ENCODE measurements at places on chromosomes 4 and X.
A peak's percentile ranks its signal among the peaks of the same experiment; 100 is the strongest.

- no peak for DNase-seq
These were observed 158.3 kb downstream of the CPE start for GRCh38 chr4:165537028-165537648.

DNA sequence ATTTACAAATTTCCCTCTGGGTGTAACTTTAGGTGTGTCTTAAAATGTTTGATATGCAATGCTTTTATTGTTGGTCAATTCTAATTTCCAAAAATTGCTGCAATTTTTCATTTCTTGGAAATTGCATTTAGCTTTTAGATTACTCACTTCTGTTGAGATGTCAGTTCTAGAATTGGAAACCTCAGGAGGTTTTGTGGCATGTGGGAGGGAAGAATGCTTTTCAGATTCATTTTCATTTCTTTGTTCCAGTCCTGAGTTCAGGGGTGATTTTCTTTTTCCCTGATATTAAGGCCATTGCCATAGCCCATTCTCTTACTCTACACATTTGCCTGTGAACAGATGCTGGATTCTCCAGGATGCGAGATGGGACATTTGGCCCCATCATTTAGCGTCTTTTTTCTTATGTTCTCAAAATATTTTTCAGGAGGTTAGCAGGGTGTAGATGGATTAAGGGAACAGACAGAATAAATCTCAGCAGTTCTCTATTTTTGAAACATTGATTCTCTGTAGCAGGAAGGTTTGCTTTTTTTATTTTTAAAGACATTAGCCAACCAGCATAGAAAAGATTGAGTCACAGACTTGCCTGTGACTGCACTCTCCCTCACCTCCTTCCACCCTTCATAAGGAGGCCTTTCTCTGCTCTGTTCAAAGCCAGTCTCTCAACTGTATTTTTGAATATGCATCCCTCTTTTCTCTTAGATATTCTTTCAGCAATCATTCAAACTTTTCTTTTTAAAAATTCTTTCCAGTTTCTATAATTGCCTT, 238.4 kb upstream of the ANXA3 start:
- no peak for DNase-seq

GRCh38 chr4:30802622-30803323, 82.6 kb downstream of the PCDH7 start:
- DNase-seq: no peak

GRCh38 chr4:171962110-171962509, 148.9 kb downstream of the GALNTL6 start:
- DNase-seq: no peak

GRCh38 chrX:93319609-93320008, 353.8 kb downstream of the NAP1L3 start:
- DNase-seq: no peak

DNA sequence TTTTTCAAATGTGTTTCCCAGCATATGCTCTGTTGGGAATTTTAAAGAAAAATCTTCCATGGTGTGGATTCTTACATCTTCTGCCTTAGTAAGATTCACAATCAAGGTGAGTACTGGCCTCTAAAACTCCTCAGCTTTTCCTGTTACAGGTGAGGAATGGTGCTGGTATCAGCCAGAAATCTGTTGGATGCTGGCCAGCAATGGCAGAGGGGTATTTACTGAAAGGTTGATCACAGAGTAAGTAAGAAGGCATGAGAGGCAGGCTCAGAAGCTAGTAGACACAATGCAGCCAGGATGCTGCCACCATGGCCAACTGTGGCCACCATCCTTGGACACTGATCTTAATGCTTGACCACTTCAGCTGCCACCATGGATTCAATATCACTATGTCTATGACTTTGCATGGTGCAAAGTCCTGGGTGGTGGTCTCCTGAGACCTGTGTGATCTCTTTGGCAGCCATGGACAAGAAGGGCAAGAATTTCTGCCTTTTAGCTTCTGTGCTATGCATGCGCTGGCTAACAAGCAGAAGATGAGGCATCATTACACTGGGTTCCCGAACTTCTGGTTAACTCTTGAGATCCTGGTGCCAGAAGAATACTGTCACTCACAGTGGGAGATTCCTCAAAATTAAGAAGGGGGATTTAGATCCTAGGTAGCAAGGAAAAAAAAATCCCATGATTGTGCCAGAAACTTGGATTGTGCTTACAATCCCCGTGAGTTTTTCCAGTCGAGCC, 60.2 kb downstream of the CHRNA9 start:
- DNase-seq: no peak

DNA sequence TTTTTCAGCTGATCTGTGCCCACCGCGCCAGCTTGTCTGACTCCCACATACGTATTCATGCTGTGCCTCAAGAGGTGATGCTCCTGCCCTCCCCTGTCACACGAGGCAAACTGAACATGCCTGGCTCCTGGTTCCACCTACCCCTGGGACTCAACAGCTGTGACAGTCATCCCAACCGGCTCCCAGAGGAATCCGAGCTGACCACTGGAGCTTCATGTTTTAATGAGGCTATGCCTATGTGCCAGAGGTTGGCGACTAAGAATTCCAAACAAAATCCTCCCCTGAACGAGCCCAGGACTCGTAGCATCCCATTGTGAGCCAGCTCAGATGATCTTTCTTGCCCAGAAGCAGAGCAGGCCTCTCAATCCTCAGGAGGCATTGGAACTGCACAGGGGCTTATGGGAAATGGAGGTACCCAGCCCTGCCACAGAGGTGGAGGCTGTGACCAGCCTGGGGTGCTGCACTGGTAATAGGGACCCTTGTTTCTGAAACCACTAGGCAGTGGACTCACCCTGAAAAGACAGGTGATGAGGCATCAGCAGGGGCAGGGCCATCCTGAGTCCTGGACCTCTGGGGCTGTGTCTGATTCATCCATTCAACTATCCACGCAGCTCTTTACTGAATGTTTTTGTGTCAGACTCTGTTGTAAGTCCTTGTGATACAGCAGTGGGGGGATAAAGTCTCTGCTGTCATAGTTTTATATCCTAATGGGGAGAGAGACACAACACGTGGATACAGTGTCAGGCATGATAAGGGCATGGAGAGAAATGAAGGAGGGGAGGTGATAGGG, 325.0 kb downstream of the EVC2 start:
- DNase-seq: no peak

GRCh38 chr4:1113311-1114009, at the start of gene RNF212:
TSS of gene RNF212 (minus strand) at chr4:1113564. CDS start at chr4:1113464, 100 bp downstream.
- DNase-seq: peak; percentile 76

GRCh38 chr4:41349021-41349420, 92.3 kb downstream of the UCHL1 start:
- no peak for DNase-seq

DNA sequence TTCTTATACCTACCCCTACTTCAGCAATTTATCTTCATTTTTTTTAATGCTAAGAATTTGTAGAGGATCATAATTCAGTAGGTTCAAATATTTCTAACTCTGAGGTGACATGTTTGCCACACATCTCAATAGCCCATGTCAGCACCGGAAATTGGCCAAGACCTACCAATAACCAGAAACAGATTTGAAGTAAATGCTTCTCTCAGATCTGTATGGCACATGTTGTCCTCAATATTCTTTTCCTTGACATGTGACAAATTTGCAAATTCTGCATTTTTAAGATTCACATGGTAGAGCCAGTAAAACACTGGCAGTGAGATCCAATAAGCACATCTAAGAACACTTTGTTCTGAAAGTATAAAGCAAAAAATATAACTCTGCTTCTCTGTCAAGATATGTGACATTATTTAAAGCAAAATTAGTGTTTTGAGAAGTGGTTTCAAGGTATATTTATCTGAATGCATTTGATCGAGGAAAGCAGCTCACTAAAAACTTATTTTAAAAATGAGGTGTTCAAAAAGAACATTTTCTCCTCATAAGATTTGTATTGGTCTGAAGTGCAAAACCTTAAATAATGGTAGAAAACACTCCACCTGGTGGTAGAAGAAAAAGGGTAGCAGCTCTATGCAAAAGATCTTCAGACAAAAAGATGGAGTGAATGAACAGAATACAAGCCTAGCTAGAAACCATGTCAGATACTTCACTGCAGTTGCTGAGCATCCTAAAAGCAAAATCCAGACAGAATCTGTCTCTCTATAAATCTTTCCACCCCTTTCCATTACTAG, 513.8 kb upstream of the FAM241A start:
- DNase-seq: no peak

DNA sequence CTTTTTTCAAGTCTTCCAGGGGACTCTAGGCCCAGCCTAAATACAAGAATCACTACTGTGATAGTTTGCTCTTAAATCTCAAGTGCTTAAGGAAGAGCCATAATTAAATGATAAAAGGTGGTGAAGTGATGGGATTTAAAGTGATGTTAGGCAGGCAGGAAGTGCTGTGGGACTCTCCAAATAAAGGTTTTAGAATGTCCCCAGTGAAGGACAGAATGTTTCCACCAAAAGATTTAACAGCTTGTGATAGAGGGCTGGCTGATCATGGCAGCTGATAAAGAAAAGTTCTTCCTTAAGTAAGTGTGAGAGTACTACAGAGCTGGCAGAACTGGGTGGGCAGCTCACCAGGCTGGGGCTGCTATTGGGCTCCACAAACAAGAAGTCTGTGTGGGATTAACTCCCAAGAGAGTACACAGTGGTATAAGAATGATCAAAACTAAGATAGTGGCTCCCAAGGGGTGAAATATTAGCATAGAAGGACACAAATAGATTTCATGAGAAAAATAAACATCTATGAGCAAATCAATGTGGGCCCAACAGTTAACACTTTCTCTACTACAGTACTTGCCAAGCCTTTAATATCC, 637.2 kb upstream of the CPEB2 start:
- DNase-seq: no peak

GRCh38 chr4:13988353-13989305, 361.1 kb upstream of the BOD1L1 start:
- peak; percentile 65 for DNase-seq

DNA sequence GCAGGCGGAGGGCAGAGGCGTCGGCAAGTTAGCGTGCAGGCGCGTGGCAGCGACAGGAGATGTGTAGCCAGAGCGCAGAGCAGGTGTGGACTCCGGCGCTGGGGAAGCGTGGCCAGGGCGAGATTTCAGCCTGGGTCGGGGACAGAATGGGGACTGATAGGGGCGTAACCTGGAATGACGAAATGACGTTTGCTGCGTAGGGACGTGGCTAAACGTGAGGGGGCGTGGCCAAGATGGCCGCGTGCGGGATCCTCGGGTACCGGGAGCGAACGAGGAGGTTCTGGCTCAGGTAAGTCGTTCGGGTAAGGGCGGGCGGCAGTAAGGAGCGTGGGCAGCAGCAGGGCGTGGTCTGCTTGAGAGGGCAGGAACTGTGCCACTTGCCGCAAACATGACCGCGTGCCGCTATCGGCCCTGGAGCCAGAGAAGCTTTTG, 10.9 kb upstream of the CLTRN start:
- DNase-seq: peak; percentile 88

DNA sequence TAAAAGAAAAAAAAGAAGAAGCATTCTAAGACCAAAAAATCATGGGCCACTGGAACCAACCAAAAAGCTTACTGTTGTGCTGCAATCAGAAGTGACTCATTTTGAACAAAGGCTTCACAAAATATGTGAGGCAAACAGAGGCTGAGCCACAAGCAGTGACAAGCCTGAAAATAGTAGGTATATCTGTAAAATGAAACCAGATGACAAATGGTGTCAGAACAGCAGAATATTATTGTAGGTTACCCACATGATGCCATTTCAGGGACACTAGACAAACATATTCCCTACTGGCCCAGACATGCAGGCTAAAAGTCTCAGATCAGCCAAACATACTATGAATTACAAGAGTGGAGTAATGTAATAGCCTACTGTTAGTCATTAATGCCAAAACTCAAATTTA, 1301.8 kb upstream of the DIAPH2 start:
- DNase-seq: no peak

DNA sequence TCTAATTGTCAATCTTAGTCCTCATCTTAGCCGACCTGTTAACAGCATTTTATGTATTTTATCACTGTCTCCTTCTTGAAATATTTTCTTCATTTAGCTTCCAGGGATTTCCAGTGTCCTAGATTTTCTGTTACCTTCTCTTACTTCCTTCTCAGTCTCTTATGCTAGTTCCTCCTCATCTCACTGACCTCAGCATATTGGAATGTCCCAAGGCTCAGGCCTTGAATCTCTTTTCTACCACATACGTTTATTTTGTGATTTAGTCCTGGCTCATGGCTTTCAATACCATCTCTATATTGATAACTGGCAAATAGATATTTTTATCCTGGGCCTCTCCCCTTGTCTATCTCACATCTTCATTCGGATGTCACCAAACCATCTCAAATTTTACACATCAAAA, 61.1 kb downstream of the IQCM start:
- no peak for DNase-seq

- no peak for DNase-seq
These were observed 37.9 kb downstream of the PDGFC start for GRCh38 chr4:156933633-156934258.

- DNase-seq: no peak
These were observed 19.7 kb downstream of the FNIP2 start for GRCh38 chr4:158788516-158788915.
